Activated CD4-positive, alpha-beta T cell treated with anti-CD3 and anti-CD28 coated beads for 36 hours (primary cell): ENCODE measurements at places on chromosomes 12 and 14. TPM values are rescaled to one million over a fixed set of nuclear protein-coding genes. Genes with fewer than 3 reads are reported as not detected.

PLEK2 gene
- 5.1 TPM for total RNA-seq

SYNDIG1L gene
- total RNA-seq = not detected

PPM1H gene
- total RNA-seq = 0.02 TPM

DNA sequence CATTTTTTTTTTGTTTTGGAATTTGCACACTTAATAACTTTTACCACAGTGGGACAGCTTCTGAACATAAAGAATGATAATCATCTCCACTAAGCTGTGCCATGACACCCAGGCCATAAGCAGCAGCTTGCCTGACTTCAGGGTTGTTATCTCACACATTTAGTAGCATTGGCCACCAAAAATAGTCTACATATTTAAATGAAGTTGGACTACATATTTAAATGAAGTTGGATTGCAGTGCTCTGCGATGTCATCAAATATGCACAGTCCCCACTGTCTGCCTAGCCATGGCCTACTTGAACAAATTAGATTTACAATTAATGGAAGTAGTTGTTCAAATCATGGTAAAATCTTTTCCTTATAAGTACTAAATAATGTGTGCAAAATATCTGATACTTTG, 101.0 kb downstream of the KLRB1 start:
- DNase-seq = no peak

- no peak for DNase-seq
Observed at GRCh38 chr14:83312511-83312910, 1778.9 kb upstream of the SEL1L start.

DNA sequence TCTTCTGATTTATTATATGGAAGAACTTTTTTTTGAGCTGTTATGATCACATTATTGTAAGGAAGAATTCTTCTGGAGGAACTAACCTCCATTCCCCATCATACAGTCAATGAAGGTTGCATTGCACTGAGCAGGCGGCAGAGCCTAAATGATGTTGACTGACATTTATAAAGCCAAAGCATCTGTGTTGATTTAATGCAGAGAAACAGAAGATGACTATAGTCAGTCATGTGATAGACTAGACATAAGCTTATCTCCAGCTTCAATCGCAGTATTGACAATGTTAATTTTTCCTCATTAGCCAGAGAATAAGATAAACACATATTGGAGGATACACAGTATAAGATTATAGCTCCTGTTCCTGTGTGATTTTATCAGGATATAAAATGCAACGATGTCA, 82.0 kb downstream of the PRICKLE1 start:
- DNase-seq = no peak

DNA sequence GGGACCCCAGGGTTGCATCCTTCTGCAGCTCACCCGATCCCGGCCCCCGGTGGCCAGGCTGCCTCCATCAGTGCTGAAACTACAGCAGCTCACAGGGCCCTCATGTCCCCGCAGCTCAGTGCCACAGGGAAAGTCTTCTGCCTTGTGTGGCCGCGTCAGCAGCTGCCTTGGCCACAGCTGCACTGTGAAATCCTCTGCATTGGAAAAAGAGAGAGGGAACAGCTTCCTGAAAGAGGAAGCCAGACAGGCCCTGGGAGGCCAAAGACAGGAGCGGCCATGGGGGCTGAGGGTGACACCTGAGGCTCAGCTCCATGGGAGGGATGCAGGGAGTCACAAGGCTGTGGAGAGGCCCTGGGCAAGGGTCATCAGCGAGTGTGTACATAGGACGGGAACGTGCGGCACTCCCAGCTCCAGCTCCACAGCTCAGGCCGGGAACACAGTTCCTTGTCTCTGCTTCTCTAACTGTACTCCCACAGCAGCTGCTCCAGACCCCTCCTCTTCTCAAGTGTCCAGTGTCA, 32.7 kb downstream of the PARP2 start:
- no peak for DNase-seq

- no peak for DNase-seq
Observed at GRCh38 chr12:108060067-108060466, 69.0 kb upstream of the WSCD2 start.

DNA sequence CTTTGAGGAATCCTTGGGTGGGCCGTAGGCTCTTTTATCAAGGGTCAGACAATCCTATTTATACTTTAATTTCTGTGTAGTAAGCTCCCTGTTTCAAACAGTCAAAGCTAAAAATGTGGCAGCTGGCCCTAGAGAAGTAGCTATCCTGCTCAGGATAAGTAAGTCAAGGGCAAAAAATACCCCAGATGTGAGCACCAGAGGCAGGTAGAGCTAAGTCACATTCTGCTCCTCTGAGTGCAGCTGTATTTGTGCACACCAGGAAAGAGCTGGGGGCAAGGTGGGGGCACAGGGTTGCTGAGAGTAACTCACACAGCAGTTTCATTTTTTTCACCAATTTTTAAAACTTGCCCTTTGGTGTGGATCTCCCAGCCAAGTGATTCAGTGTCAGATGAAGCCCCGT, 5.3 kb downstream of the ETV6 start:
- DNase-seq = no peak

DNA sequence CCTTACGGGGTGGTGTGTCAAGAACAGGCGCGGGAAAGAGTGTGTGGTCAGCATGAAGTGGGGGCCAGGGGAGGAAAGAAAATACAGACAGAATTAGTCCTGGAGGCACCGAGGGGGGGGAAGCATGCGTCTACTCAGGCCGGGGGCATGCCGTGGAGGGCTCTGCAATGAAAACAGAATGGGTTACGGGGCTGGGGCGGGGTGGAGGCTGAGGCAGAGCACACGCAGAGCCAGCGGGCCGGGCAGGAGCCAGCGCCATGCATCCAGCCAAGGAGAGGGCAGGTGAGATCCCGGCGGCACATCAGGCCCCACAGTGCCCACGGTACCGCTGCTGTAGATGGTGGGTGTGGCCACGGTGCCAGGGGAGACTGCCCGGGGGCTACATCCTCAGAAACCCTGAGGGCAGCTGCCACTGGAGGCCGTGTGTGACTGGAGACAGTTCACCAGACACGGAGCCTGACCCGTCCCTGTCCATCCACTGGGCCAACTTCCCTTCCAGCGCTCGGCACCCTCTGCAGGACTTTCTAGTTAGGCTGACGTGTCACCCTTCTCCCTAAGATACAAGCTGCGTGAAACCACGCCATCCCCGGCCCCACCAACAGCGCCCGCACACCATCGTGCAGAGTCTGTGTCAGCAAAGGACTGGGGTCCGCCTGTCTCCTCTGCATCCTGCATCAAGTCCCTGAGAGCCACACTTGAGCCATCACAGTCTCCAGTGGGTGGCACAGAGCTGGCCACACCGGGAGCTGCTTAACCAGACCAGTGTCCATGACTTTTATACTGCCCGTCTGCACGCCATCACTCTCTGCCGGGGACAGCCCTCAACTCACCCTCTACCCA, 87.4 kb downstream of the PIWIL1 start:
- DNase-seq = no peak

GRCh38 chr12:53983568-53983949, 1.4 kb upstream of the HOXC10 start:
- DNase-seq = no peak

- DNase-seq = no peak
Observed at GRCh38 chr14:76760331-76761135, 735 bp upstream of the VASH1 start.

DNA sequence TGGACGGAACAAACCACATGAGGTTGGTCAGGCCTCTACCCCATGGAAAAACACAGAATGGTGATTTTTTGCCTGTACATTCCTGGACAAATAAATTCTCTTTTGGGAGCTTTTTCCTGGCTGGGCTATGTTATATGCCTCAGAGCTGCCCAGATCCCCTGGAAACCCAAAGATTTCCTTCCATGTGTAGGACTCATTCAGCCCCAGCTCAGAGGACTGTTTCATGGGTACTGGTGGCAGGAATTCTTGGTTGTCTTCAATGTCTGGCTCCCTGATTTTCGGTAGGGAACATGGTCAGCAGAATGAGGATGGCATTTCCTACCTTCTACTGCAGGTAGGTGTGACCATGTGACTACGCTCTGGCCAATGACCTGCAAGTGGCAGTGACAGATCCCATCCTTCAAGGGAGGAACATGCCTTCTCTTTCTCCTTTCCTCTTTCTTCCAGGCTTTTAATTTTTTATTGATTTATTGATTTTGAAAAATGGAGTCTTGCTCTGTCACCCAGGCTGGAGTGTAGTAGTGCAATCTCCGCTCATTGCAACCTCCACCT, 15.4 kb upstream of the P2RX7 start:
- DNase-seq = no peak

DNA sequence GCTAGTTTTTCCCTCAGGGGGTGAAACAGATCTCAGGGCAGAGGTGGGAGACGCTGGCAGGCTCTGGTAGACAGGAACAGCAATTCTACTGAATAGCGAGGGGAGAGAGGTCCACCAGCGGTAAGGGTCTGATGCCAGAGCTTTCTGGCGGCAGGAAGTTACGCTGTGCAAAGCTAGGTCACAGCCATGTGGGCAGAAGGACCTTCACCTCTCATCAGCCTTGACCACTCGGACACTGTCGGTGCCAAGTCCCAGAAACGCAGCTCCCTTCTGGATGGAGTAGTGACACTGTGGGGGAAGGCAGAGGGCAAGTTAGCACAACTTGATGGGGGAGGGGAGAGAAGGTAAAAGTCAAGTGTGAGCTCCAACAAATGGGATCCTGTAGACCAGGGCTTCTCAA, 10.3 kb upstream of the ZNF740 start:
- DNase-seq = no peak
